ENCODE measurements at places on chromosomes 4 and X. TPM values are rescaled to one million over a fixed set of nuclear protein-coding genes. Genes with fewer than 3 reads are reported as not detected.

DNA sequence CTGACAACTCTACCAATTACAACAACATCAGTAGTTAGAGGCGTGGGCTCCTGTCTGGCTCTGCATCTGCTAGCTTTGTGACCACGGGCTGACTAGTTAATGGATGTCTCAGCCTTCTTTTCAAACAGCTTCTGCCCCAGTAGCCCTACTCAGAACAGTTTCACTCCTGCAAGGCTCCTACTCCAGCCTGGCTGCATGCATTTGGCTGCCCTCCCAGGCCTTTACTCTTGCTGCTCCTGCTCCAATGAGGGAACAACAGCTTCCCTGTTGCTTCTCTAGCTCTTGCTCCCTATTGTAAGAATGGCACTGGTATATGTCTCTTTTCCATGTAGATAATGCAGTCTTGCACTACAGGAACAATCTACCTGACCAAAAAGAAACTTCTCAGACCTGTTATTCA lies 93.3 kb downstream of the TTC29 start:
- DNase-seq: no peak

Gene RAB33A
- 18.6 TPM for total RNA-seq

GRCh38 chrX:45001048-45001447 lies 128.1 kb downstream of the KDM6A start:
- no peak for DNase-seq

Gene TLR8
- total RNA-seq: 2.8 TPM

DNA sequence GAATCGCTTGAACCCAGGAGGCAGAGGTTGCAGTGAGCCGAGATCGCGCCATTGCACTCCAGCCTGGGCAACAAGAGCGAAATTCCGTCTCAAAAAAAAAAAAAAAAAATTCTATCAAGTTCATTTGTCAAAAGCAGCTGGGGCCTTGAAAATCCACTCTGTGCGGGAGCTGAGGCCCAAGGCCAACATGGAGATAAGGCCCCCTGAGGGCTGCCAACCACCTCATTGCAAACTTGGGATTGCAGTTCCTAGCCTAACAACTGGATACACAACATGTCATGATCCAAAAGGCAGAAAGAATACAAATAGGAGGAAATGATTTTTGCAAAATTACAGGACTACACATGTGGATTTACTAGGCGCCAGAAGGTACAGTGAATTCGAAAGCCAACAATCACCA lies 22.5 kb upstream of the PRDX4 start:
- DNase-seq: no peak

Gene HTRA3
- 52.8 TPM for total RNA-seq
